ENCODE measurements at places on chromosomes 4 and X. TPM values are rescaled to one million over a fixed set of nuclear protein-coding genes. Genes with fewer than 3 reads are reported as not detected.

RPS6KA6 gene
- 0.32 TPM for total RNA-seq

- DNase-seq, result no peak
These were observed 11.0 kb downstream of the FAT1 start for GRCh38 chr4:186712690-186713089.

GRCh38 chrX:150772150-150772970 is 79.2 kb downstream of the MTMR1 start:
- peak; percentile 88 for DNase-seq

GRCh38 chr4:114385195-114385985 is 213.2 kb upstream of the UGT8 start:
- DNase-seq, result no peak

DNA sequence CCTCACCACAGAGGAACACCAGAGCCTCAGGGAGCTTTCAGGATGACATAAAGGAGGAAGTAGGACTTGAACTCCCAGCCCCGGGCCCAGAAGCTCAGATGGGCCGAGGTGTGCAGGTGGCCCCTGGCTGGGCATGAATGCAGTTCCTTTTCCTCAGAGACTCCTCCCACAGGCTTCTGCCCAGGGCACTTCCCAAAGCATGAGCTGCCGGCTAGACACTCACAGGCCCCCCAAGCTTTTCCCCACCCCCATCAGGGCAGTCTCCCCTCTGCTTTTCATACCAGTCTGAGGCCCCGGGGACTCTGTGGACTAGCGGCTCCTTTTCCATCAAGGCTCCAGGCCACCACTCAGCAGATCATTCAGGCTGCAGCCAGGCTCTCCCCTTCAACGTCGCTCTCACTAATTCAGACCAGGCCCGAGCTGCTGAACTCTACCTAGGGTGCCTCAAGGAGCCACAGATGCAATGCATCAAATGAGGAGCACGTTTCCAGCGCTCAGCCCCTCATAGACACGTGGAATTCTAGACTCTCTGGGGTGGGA is 36.9 kb downstream of the HMX1 start:
- no peak for DNase-seq

GRCh38 chr4:40224432-40224831 is 27.6 kb downstream of the RHOH start:
- DNase-seq, result no peak

All from Right ventricle myocardium inferior (tissue), 1 donor.